ENCODE measurements at places on chromosomes 6 and 20.

DNA sequence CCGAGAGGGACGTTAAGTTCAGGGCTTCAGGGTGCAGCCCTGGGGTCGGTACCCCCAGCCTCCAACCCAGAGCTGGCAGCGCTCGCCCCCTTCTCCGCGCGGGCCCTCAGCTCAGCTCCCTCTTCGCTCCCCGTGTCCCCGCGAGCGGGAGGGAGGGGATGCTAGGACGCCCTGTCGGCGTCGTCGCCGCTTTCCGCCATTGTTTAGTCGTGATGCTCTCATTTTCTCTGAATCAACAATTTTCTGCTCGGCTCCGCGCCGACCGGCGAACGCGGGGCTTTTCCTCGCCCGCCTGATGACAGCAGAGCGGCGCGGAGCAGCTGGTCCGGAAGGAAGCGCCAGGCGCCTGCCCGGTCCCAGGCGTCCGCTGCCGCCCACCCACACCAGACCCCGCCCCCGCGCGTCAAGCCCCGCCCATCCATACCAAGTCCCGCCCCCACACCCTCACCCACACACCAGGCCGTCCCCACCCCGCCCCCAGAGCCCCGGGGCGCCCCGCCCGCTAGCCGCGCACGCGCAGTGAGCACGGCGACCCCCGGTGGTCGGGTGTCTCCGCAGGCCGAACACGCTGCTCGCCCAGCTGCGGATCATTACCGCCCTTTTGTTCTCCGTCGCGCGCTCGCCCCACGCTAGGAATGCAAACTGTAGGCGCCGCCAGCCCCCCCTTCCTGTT lies 50.1 kb upstream of the SLC32A1 start:
- peak; percentile 64 for DNase-seq

DNA sequence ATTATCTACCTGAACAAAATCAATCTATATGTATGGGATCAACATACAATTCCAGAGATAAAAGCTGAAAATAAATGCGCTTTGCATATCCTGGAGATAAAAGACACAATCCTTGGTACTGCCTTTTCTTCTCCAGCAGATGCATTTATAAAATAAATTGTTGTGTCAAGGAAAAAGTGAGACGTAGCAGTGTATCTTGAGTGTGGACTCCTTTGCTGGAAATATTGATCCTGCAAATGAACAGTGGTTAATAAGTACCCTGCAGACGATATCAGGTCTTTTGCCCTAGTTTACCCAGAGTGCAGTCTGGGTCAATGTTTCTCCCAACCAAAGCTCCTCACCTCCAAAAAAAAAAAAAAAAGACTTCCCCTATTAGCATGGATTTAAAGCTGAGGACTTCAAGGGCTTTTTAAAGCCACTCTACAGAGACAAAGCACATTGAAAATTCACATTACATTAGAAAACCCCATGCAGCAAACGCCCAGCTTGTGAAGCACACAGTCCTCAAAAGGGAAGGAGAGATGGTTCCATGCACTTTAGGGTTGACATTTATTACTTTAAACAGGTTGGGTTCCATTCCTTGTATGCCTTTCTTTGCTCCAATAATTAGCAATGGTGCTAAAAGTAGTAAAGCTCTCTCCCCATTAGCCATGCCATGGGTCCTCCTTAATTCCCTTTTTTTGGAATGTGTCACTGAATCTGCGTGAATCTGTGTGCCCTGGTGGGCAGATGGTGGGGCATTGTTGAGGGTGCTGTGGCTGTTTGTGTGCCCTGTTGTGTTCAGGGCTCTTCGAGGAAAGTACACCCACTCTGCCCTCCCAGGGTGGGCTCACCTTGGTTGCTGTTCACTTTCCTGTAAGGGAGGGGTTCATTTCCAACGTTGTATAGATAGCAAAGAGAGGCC lies 21.1 kb downstream of the FOXA2 start:
- no peak for DNase-seq

GRCh38 chr6:142851601-142852000 lies 93.4 kb downstream of the HIVEP2 start:
- DNase-seq = no peak

GRCh38 chr6:157216570-157216969 lies 106.7 kb downstream of the TMEM242 start:
- no peak for DNase-seq

- no peak for DNase-seq
Measured at GRCh38 chr6:152154559-152155356, 347.3 kb downstream of the ESR1 start.

- DNase-seq = no peak
Measured at GRCh38 chr6:137765059-137765458, 102.0 kb upstream of the TNFAIP3 start.

DNA sequence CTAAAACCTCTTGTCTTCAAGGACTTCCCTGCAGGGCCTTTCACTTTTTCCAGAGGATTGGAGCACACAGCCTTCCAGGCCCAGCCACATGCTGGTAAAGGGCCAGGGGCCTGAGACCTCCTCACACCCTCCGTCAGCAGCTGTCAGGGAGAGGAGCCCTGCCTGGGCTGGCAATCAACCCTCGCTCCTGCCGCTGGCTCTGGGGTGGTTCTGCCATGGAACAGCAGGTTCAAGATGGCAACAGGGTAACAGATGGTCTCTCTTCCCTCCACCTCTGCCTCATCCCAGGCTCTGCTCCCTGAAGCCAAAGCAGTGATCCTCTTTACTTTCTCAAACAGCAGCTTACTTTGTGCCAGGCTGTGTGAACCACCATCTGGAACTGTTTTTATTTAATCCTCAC lies 23.8 kb downstream of the PCNA start:
- no peak for DNase-seq

- no peak for DNase-seq
Measured at GRCh38 chr6:108027056-108027455, 47.5 kb downstream of the OSTM1 start.

DNA sequence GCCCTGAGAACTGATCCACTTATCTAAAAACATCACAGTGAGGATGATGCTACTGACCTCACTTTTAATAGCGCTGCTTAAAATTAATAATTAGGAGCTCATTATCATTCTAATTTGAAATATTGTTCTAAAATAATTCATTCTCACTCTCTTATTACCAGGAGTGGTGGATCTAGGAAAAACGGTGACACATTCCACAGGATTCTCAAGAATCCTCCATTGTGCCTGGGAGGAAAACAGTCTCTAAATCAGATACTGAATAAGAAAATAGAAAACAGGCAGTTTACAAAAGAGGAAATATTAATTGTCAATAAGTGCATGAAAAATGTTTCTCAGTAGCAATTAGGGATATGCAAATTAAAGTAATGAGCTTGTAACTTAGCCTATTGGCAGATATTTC lies 187.4 kb downstream of the TENT5A start:
- DNase-seq = no peak

- no peak for DNase-seq
Measured at GRCh38 chr6:131096786-131097185, 33.7 kb upstream of the EPB41L2 start.

- no peak for DNase-seq
Measured at GRCh38 chr6:108492131-108492766, 68.5 kb upstream of the FOXO3 start.

DNA sequence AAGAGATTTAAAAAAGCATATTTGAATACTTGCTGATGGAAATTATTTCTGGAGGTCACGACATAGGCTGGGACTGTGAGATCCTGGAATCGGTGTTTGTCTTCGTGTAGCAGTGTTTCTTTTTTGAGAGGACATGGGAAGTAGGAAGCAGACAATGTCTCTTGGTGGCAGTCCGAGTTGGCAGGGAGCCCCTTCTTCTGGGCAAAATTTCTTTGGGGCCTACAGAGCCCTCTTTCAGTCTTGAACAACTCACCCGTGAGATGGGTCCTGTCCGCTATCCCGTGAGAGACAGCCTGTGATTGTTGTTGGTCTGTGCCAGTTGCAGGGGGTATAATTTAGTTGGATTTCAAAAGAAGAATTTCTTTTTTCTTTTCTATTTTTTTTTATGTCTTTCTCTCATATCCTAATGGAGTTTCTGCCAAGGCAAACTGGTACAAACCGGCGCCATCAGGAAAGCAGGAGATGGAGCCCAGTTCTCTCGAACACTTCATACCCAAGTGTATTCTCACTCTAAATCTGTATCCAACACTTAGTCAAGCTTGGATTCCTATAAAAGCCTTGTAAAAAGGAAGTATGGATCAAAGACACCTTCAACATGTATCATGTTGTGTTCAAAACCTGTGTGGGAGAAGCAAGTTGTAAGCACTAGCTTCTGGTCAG lies 785.1 kb downstream of the MAFB start:
- DNase-seq = no peak

- no peak for DNase-seq
Measured at GRCh38 chr6:17250237-17250636, 30.9 kb upstream of the RBM24 start.

DNA sequence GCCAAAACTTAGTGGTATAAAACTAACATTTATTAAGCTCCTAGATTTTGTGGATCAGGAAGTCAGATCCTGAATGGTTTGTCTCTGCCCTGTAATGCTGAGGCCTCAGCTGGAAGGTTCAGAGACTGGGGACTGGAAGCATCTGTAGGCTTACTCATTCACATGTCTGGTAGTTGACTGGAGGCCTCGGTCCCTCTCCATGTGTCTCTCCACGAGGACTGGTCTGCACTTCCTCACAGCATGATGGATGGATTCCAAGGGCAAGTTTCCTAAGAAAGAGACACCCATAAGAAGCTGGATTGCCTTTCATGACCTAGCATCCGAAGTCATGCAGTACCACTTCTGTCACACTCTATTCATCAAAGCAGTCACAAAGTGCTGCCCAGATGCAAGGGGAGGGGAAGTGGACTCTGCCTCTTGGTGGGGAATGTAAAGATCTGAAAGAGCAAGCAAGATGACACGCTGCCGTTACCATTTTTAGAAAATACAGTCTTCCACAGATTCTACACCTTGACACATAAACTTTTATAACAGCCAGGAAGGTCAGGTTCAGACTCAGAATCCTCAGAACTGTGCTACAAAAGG lies 17.2 kb upstream of the MDGA1 start:
- no peak for DNase-seq

DNA sequence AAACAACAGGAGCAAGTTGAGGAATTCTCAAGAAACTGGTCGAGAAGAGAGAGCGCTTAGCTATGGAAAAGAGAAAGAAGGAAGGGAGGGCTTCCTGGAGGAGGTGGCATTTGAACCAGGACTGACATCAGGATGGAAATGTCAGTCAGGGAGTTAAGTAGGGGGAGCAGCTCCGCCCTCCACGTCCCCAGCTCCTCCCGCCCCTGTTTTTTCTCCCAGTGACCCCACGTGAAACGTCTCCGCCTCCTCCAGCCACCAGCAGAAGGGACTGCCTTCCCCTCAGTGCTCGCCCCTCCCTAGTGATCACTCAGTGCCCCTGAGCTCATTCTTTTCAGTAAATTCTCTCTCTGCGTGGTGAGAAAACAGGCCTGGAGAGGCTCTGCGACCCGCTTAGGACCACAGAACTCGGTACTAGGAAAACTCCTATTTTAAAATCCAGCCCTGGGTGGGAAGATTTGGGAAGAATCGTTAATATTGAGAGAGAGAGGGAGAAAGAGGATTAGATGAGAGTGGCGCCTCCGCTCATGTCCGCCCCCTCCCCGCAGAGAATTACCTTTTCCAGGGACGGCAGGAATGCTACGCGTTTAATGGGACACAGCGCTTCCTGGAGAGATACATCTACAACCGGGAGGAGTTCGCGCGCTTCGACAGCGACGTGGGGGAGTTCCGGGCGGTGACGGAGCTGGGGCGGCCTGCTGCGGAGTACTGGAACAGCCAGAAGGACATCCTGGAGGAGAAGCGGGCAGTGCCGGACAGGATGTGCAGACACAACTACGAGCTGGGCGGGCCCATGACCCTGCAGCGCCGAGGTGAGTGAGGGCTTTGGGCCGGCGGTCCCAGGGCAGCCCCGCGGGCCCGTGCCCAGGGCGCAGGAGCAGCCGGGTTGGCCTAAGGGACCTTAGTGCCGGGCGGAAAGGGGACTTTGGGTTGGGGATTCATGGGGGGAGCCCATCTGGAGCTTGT lies 4.6 kb downstream of the HLA-DPB1 start:
- no peak for DNase-seq

DNA sequence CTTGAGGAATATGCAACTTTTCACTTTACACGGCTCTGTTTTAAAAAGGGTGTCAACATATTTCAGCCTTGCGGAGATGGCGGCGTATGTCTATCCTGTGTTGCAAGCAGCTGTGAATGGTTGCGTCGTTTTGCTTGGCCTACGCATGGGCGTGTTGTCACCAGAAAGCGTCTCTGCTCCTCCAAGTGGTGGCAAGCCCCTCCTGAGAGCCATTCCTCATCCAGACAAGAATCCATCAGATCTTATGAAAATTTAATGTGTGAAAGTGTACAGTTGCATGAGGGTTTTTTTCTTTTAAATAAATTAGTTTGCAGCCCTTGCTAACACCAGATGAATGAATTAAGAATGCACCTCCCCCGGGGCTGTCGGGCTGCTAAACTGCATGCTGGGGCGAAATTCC lies 114.4 kb downstream of the PHACTR3 start:
- DNase-seq = no peak

- no peak for DNase-seq
Measured at GRCh38 chr6:154341871-154342270, 14.7 kb downstream of the IPCEF1 start.

GRCh38 chr6:139058029-139058428 lies 29.5 kb downstream of the ABRACL start:
- DNase-seq = no peak

- DNase-seq = no peak
Measured at GRCh38 chr20:35014537-35014936, 58.9 kb downstream of the MYH7B start.

- no peak for DNase-seq
Measured at GRCh38 chr20:62764156-62764935, 31.9 kb upstream of the MRGBP start.

DNA sequence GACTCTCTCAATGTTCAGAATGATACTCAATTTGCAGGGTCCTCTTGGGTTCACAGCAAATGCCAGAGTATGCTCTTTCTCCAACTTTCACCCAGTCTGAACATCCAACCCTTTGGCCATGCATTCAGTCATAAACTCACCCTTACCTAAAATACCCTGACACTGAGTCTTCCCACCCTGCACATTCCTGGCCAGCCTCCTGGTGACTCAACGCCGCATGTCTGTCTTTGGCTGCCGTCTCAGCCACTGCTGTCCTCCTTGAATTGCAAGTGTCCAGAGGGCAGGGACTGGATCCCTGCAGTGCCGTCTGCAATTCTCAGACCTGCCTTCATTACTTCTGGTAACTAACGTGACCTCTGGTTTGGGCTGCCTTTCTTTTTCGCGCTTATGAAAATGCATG lies 593.4 kb downstream of the QKI start:
- no peak for DNase-seq

DNA sequence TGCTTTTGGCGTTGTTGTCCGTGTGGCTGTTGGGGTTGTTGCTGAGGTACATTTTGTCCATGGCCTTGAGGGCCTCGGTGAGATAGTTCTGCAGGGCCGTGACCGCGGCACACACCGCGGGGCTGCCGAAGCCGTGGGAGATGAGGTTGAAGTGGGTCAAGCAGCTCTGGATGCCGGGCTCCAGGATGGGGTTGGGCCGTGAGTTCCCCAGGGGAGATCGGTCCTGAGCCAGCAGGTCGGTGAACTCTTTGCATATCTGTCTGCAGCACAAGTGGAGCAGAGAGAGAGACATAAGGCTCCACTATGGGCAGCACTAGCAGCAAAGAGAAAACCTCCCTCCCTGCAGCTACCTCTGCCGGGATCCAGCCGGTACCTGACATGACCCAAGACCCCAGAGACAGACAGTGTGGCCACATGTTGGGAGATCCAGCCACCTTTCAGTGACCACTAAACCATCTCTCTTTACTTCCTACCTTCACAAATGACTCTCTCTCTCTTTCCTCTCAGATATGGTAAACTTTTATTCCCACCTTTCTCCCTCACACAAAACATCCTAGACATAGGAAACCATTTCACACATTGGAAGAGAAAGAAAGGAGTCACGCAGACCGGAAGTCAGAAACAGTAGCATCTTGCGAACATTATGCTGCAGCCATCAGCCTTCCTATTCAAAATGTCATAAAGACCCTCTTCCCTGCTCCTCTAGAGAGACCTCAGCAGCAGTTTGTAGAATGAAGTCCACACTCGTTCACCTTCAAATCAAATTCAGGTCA lies 16.2 kb downstream of the TFAP2A start:
- no peak for DNase-seq

Measured in stimulated activated CD4-positive, alpha-beta T cell treated with anti-CD3 and anti-CD28 coated beads, Interleukin-2, amount 100 ng/mL, for 48 hours (primary cell).